Fibroblast of skin of left biceps (primary cell): ENCODE measurements at places on chromosomes 3 and 15.
A peak's percentile ranks its signal among the peaks of the same experiment; 100 is the strongest.

- DNase-seq: no peak
Measured at GRCh38 chr3:25043749-25044148, 384.3 kb upstream of the RARB start.

- no peak for DNase-seq
Measured at GRCh38 chr3:11680509-11680908, 36.8 kb upstream of the VGLL4 start.

- no peak for DNase-seq
Measured at GRCh38 chr3:8563597-8563996, 62.0 kb downstream of the LMCD1 start.

- DNase-seq: no peak
Measured at GRCh38 chr3:43966126-43966525, 275.4 kb downstream of the ABHD5 start.

DNA sequence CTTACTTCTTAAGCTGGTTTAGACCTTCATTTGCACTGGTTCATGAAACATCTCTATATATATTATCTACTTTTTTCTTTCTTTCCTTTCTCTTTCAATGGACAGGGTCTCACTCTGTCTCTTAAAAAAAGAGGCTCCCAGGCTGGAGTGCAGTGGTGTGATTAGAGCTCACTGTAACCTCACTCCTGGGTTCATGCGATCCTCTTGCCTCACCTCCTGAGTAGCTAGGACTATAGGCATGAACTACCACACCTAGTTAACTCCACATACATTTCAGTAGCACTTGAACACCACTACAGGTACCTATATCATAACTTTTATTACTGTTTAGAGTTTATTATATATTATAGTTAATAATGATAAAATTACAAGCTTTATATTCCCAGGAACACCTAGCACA lies 117.1 kb upstream of the UBP1 start:
- DNase-seq: no peak

DNA sequence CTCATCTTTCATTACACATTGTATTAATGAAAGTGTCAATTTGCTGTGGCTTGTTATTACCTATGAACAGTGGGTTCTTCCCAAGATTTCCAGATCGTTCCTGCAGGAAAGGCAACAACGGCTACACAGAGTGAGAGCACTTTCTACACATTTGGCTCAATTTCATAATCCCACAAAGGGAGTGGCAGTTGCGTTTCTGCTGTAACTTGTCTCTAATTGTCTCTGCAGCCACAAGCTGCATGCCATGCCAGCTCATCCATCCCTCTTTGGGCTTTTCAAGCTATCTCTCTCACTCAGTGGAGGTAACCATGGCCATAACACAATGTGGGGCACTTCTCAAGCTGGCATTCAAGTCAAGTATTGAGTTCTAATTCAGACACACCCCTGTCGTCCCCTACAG lies 27.7 kb upstream of the CPNE4 start:
- no peak for DNase-seq

DNA sequence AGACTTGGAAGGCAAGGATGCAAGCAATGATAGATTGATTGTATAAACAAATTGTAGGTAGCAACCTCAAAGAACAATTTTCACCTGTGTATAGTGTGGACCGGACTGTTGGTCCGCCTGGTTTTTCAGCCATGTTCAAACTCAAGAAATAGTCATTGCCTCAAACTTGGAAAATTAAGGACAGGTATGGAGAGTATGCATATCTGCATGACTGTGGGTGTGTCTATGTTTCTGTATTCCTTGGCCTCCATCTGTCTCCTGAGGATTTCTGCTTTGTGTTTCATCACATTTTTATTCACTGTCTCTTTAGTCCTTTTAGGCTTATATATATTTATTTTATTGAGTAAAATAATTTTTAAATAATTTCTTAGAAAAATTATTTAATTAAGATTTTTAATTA lies 53.9 kb upstream of the RASA2 start:
- no peak for DNase-seq

DNA sequence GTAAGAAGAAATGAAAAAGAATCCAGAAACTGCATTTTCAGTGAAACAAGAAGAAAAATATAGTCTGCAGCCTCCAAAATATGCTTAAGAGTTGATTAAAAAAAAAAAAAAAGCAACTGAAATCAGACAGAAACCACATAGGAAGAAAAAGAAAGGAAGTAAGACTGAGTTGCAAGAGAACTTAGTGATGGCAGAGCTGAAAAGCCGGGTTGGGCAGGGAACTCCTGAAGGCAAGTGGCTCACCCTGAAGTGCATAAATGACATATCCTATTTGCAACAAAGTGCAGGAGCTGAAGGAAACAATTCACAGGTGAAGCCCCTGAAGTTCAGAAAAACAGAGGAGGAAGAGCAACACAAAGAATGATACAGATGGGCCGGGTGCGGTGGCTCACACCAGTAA lies 108.8 kb upstream of the SLC25A36 start:
- no peak for DNase-seq

DNA sequence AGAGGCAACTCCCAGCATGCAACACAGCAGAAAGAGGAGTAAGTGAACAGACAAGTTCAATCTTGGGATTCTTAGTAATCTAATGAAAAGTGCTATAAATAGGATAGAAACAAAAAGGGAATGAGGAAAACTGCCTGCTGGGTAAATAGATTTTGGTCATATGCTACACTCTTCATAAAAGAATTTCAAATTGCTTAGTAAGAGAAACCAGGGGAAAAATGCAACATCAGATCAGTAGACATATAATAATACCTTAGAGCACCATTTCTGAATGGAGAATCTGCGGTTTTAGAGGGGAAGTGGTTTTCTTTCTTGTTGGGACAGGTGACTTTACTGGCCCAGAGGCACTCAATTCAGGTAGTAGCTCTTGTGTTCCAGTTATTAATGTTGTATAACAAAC lies 13.4 kb upstream of the TBC1D5 start:
- DNase-seq: no peak

DNA sequence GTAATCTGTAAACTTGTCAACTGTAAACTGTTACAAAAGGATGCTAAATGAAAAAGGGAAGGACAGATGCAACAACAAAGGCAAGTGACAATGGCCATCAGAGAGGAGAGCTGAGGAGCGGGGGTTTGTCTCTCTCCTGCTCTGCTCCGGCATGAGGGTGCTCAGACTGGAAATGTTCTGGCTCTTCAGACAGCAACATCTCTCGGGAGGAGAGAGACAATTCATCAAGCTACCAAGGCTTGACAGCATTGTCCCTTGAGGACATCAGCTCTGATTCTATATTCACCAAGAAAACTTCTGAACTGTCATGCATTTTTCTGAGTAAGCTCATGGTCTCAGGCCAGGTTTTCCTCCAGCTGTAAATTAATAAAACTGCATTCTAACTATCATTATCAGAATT lies 408.2 kb downstream of the IGSF11 start:
- DNase-seq: no peak

- DNase-seq: no peak
Measured at GRCh38 chr3:46871222-46871621, 6.3 kb upstream of the PTH1R start.

DNA sequence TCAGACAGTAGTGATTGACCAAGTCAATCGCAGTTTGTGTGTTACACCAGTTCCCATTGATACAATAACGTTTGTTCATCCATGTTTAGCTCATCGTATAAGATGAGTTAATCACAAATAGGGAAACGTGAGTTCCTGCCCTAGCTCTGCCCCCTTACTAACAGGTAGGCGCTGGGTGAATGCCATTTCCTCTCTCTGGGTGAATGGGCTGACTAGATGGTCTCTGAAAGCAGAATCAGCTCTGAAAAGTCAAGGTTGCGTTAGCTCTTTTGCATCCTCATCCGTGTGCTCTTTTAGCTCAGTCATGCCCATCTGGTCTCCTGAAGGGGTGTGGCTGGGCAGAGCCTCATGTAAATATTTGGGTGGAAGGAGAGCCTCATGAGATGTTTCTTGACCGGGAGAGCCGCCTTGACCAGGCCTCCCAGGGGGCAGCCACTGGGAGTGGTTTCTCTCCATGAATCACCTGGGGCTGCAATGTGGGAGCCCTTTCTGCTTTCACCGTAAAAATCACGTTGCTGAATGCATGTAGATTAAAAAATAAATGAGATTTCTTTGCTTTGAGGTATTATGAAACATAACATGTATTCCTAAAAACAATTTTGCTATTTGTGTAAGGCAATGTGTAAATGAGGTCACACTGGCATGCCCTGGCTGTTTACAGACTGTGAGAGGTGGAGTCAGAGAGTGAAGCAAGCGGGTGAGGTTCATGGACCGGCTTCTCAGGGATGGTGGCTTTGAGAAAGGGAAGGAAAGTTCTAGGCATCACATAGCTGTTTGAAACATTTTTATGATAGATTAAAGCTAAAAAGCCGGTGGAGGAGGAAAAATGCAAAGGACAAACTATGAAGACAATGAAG lies 108.4 kb upstream of the RASGRP1 start:
- no peak for DNase-seq

DNA sequence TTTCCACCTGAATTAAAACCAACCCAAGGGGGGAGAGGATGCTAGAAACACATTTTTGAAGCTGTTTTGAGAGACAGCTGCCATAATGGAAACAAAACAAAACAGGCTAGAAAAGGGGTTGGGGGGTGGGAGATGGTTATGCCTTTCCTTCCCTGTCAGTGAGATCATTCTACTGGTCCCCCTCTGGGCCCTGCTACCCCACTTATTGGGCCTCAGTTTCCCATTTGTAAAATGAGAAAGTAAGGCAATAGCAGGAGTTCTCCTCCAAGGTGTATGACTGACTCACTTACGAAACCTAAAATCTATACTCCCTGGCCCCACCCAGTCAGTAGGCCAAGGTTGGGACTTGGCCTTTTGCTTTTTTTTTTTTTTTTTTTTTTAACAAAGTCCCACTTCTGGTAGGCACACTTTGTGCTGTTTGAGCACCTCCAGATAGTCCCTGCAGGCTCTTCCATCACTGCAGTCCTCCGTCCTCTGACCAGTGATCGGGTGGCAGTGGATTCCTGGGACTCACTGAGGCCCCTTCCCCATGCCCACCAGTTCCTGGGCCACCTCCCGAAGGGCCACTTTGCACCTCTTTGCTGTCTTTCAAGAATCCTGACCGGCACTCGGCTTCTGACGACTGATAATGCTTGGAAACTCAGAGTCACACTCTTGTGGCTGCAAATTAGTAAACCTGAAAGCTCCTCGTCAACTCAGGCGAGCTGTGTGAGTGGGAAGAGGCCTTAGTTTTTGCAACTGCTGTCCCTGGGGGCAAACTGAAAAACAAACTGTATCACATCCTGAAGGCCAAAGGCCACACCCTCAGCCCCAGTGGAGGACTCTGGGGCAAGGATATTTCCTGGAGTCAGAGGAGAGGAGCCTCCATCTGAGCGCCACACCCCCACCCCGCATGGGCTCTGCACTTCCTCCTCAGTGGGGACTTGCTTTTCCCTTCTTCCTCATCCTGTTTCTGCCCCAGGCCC lies 6.7 kb upstream of the PSTPIP1 start:
- no peak for DNase-seq

DNA sequence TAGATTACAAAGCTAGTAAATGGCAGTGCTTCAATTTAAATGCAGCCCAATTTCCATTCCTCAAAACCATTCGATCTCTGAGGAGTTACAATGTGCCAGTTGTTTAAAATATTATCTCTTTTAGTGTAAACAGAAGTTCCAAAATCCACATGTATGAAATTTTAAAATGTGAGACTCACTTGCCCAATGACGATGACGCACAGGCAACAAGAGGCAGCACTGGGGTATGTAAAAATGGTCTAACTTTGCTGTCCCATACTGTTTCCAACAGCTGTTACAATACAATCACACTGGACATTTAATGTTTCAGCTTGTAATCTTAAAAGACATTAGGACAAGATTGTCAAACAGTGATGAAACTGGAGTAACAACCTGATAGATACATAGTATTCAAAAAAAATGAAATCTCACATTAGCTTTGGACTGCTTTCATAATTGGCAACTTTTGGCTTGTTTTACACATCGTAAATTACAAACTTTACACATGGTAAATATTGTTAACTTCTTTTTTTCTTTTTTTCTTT lies 12.2 kb downstream of the SLTM start:
- DNase-seq: no peak

DNA sequence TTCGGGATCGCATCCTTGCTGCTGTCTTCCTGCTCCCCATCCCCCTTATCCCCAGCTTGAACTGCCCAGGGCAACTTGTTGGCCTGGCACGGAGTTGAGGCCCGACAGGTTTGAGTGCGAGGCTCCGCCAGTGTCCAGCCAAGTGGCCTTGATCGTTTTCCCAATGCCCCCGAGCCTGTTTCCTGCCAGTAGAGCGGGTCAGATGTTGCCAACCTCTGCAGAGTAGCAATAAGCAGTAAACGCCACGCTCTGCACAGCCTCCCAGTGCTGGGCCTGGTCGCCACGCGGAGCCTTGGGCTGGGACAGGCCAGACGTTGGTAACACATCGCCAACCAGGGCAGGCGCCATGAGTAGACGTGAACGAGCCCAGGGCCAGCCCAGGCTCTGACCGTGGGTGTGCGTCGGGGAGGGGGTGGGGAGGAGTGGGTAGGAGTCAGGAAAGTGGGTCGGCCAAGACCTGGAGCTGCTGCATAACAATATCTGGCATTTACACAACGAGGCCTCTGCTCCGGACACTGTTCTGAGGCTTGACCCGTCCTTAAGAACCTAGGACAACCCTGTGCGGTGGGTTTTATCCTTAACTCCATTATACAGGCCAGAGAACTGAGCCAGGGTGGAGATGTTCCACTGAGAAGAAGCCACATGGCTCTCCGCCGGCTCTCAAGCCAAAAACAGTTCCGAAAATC lies 444 bp upstream of the ABHD14A start:
- DNase-seq: no peak

DNA sequence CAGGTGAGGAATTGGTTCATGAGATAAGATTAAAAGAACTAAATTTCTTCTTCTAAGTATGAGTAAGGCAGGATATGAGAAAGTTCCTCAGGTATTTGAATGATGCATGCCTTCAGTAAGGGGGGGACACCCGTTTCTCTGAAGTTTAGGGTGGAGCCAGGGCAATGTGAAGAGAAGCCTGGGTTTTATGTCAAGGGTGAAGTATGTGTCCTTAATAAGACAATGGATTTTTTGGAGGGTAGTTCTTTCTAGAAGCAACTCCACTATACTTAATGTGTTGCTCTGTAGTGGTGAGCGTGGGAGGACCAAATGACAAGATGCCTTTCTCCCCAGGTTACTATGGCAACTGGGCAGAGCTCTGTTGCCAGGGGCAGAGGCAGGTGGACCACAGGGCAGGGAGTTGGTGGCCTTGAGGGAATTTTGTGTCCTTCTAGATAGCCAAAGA lies 44.0 kb downstream of the PHLDB2 start:
- DNase-seq: peak; percentile 56

GRCh38 chr3:44893097-44893496 lies 18.7 kb downstream of the TGM4 start:
- DNase-seq: peak; percentile 36

DNA sequence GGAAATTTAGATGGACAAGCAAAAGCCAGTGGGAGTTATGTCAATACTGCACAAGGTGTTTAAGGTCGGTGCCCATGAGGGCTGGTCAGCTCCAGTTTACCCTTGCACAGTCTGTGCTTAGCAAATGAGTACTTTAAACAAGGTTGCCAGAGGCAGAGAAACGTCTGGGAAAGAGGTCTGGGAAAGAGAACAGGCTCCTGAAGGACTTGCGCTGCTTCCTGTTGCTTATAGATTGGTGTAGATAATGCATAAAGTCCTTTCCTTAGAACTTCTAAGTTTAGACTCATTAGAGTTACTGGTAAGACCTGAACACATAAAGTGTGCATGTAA lies 162.6 kb upstream of the P2RY1 start:
- no peak for DNase-seq
